ENCODE measurements at places on chromosomes 6 and 20.

GRCh38 chr20:10611357-10611756 lies 62.4 kb downstream of the JAG1 start:
- peak; percentile 12 for DNase-seq

DNA sequence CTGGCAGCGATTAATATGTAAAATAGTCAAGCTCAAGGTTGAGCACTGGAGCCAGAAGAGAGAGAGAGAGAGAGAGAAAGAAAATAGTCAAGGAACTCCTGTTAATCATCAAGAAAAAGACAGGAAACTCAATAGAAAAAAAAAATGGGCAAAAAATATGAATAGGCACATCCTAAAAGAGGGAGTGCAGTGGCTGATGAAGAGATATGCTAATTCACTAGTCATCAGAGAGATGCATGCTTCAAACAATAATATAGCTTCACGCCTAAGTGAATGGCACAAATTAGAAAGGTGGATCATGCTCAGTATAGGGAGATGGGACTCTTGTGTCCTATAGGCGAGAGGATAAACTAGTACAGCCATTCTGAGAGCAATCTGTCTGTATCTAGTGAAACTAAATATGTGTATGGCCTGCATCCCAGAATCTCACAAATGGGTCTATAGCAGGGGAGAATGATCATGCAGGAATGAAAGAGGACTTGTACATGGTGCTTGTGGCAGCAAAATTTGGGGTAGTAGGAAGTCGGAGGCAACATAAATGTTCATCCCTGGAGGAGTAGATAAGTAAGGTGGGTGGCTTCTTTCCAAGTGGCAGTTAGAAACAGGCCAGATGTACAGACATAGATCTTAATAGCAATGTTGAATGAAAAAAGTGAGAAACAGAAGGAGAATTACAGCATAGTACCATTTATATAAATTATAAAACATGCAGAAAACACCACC lies 176.8 kb downstream of the VEGFA start:
- no peak for DNase-seq

- DNase-seq, result no peak
These were observed 49.4 kb downstream of the CTCFL start for GRCh38 chr20:57475388-57476083.

DNA sequence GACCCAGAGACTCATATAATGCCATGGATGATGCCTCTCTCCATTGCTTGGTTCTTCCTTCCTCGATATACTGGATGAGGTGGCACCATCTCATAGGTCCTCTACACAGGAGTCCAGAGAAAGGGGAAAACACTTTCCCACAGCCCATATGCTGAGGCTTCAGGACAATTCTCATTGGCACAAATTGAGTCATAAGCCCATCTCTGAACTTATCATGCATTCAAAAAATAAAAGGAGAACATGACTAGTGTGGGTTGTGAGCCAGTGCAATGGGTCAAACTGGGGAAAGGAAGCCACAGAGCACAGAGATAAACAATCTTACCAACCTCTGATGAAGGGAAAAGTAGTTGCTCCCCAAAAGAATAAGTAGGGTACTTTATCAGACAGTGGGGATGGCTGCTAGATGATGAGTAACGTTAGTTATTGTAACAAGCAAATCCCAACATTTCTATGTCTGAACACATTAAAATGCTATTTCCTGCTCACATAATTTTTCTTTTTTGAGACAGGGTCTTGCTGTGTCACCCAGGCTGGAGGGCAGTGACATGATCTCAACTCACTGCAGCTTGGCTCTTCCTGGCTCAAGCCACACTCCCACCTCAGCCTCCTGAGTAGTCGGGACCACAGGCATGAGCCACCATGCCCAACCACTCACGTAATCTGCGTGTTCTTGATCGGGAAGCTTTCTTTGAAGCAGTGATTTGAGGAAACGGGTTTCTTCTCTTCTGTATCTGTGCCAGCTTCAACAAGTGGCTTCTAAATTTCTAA lies 27.0 kb downstream of the SOD2 start:
- DNase-seq, result no peak

DNA sequence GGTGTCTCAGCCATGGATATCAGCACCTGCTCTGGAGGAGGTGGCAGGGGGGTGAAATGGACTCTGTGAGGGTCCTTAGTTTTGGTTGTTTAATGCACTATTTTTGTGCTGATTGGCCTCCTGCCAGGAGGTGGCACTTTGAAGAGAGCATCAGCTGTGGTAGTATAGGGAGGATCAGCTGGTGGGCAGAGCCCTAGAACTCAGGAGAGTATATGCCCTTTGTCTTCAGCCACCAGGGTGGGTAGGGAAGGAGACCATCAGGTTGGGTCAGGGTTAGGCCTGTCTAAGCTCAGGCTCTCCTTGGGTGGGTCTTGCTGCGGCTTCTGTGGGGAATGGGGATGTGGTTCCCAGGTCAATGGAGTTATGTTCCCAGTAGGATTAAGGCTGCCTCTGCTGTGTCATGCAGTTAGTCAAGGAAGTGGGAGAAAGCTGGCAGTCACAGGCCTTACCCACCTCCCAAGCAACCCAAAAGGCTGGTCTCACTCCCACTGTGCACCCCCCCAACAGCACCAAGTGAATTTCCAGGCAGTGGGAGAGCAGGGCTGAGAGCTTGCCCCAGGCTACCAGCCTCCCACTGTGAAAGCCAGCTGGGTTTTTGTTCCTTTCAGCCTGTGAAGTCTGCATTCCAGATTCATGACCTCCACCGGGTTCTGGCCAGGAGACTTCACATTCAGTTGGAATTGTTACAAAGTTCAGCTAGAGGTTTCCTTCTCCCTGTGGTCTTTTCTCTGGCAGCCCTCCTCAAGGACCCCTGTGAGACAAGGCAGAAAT lies 5.7 kb upstream of the OSTM1 start:
- DNase-seq, result no peak

GRCh38 chr6:84633771-84634170 lies 130.6 kb downstream of the TBX18 start:
- no peak for DNase-seq

DNA sequence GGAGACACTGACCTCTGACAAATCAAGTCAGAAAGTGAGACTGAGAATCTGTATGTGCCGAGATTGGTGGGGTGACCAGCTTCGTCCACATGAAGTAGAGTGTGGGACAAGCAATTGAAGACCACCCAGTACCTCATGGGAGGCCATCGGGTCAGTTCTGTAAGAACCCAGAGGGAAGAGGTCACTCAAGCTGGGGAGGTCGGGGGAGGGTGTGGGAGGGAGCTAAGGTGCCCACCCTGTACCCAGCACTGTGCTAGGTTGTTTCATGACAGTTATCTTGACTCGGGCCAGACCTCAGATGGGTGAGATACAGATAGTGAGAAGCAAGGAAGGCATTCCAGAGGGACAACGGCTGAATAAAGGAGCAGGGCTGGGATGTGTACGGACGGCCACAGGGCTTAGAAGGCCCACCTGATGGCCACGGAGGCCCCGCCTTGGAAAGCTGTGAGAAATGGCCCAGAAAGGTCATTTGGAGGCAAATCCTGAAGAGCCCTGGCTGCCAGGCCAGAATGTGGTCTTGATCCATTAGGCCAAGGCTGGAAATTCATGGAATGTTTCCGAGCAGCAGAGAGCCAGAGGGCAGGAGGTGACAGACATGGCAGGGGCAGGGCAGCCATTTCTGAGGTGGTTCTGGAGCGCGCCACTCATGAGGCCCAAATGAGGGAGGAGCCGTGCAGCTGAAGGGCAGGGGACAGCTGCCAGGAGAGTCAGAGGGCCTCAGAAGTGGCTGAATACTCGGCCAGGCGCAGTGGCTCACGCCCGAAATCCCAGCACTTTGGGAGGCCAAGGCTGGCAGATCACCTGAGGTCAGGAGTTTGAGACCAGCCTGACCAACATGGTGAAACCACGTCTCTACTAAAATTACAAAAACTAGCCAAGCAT lies 7.7 kb downstream of the MMP24OS start:
- no peak for DNase-seq

- no peak for DNase-seq
These were observed 11.6 kb upstream of the TAAR9 start for GRCh38 chr6:132526461-132526860.

DNA sequence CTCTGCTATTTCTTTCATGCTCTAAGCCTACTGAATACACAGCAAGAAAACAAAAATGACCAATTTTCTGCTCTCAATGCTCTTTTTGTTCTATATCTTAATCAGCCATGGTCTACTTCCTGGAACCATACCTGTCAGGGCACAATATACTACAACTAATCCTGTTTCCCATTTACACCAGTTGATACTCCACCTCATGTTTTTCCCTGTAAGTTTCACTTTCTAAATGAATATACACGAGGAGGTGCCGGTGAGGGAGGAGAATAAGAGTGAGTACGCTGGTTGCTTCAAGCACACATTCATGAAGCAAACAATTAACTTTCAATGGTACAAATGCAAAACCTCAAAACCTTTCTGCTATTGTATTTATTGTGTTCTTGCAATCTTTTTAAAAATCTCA lies 443.1 kb upstream of the ID4 start:
- DNase-seq, result no peak
